CD4-positive, alpha-beta T cell treated with Interleukin-10 for 1 hour (primary cell): ENCODE measurements at places on chromosomes 13 and 19.

- DNase-seq: no peak
These were observed 4.6 kb upstream of the NAA16 start for GRCh38 chr13:41306271-41307145.

- DNase-seq: peak; percentile 15
These were observed 39.9 kb upstream of the CEACAM8 start for GRCh38 chr19:42634409-42635232.

DNA sequence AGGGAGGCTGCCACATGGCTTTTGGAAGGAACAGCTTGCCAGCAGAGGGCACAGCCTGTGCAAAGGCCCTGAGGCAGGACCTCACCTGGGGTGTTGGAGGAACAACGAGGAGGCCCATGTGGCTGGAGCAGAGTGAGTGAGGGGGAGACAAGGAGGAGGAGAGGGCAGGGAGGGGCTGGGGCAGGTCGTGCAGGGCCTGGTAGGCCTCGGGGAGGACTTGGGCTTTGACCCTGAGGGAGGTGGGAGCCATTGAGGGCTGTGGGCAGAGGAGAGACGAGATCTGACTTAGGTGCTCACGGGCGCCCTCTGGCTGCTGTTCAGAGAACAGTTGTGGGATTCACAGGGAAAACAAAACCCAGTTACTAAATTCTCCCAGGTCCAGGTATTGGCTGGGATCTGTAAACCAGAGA, 25.2 kb downstream of the ZNRF4 start:
- peak; percentile 19 for DNase-seq

DNA sequence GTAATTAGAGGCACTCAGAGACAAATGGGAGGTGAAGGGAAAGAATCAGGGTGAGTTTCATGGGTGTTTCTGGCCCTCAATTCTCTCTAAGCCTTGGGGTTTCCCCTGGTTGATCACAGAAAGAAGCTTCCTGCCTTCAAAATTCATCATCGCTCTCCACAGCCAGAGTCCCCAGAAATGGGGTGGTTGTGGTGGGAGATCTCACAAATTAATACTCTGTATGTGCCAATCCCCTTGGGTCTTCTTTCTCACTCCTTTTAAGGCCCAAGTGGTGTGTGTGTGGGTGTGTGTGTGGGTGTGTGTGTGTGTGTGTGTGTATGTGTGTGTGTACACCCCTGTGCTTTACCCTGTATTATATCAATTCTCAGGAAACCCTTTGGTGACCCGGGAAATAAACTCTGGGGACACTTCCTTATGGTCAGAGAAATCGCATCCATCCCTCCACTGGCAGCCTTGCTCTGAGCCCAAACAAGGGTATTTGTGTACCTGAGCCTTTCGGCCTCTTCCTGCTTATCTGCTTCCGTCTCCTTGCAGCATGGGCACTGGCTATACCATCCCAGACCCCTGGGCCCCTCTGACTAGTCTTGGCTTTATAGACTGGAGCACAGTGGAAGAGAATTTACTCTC, 2.8 kb upstream of the FCGBP start:
- peak; percentile 67 for DNase-seq

DNA sequence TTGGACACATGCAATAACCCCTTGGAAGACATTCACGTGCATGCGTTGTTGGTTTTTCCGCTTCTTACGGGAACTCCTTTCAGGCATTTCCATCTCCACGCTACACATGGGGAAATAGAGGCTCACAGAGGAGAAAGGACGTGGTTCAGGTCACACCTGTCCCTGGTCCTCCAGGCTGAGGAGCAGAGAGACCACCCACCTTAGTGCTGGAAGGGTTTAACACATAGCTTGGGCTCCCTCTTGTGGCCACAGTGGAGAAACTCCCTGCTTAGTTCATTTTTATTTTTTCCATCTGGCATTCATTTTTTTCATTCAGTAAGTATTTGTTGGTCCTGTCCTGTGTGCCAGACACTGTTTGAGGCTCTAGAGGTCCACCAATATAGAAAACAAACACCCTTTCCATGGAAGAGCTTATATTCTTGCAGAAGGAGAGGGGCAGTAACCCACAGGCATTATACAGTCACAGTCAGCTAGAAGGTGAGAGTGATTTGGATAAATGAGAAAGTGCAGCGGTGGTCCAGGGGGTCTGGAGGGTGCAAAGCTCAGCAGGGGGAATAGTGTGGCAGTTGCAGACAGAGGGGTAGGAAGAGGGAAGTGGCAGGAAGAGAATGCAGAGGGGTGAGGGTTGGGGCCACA, 24.2 kb upstream of the TTYH1 start:
- peak; percentile 77 for DNase-seq

DNA sequence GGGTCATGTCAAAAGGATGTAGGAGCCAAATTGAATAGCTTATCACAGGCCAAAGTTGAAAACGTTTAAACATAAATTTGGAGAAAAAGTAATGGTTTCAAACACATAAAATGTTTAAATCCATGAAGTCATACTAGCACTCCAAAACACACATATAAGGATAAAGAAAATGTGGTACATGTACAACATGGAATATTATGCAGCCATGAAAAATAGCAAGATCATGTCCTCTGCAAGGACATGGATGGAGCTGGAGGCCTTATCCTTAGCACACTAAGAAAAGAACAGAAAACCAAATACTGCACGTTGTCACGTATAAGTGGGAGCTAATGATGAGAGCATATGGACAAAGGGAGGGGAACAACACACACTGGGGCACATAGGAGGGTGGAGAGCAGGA, 911.7 kb upstream of the PCDH20 start:
- DNase-seq: no peak

DNA sequence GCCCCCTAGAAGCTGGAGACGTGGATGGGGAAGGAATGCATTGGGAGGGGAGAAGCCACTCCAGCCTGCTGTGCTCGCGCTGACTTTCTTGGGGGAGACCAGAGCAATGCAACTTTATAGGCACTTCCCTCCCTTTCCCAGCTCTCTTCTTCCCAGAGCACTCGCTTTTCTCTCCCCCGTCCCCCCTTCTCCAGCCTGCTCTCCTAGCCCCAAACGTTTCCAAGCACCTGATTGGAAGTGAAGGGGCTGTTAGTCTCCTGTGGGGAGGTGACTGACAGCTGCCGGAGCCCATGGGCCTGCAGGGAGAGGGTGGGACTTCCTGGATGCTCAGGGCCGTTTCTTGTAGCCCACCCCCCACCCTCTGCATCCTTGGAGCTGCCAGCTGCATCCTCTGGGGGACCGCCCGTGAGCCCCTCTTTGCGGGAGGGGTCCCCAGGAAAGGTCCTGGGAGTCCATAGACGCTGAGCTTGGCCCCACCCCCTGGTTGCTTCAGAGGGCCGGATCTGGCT, 2.5 kb downstream of the HDGFL2 start:
- DNase-seq: no peak

- peak; percentile 32 for DNase-seq
These were observed 20.3 kb downstream of the C19orf81 start for GRCh38 chr19:50669302-50670101.

DNA sequence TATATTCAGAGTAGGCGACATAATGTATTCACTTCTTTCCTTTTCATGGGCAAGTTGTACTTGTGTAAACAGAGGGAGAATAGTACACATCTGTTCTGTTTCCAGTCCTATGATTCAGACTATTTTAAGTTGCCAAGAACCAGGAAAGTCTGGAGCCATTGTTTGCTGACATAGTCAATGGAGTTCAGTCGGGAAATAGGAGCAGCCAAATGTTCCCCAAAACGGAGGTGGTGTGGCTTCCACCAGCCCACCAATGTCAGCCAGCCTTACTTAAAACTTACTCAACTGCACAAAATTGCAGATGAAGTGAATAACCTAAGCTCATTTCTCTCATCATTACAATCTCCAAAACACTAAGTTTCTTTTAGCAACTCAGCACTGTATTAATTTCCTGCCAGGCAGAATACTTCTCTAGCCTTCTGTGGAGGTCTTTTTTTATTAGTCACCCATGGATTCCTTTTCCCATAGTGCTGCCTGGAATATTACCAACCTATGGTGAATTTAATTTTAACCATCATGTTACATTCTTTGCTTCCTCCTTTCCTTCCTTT, 22.3 kb upstream of the CSNK1A1L start:
- no peak for DNase-seq

DNA sequence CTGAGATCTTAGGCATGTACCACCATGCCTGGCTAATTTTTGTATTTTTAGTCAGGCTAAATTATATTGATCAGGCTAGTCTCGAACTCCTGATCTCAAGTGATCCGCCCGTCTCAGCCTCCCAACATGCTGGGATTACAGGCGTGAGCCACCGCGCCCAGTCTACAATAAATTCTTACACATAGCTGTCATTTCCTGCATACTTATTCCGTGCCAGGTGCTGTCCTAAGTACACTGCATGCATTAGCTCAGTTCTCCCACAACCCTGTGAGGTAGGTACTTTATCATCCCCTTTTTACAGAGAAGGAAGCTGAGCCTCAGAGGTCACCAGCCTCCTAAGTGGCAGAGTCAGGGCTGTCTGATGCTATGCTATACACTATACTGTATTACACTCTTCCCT, 7.2 kb upstream of the RHPN2 start:
- no peak for DNase-seq

DNA sequence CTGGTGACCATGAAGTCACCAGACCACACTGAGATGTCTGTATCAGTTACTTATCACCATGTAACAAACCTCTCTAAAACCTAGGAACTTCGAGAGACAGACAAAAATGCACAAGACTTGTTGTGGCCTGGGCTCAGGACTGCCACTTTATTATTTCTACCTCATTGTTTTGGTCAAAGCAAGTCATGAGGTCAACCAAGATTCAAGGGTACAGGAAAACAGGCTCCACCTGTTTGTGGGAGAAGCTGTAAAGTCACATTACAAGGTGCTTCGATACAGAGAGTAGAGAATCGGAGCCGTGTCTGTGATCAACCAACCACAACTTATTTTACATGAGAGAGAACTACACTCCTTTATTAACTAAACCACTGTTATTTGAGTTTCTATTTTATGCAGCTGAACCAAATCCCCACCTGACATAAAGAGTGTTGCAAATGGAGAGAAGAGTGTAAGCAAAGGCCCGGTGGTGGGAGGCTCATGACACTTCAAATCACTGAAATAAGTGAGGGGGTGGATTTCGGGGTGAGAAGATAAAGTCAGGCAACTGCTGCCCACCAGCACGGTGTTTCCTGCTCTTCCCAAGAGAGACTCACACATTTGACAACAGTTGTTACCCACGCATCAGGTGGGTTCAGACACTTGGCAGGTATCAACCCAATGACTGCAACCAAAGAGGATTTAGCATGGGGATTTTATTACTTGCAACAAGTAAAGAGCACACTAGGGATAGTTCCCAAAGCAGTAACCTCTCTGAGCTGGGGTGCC, 39.0 kb upstream of the IGSF23 start:
- DNase-seq: no peak

DNA sequence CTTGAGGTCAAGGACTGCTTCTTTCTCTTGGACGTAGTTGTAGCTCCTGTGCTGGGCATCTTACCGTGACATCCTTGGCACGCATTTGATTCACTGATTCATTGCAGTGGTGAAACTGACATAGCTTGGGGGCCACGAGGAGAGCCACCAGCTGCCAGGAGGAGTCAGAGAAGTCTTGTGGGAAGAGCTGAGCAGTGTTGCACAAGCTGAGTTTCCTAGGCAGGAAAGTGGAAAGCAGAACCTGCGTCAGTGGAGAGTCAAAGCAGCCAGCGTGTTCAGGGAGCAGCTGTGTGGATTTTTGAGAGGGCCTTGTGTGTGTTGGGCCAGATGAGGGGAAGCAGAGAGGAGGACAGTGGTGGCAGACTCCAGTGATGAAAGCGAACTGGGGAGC, 5.3 kb upstream of the GPR183 start:
- peak; percentile 34 for DNase-seq

DNA sequence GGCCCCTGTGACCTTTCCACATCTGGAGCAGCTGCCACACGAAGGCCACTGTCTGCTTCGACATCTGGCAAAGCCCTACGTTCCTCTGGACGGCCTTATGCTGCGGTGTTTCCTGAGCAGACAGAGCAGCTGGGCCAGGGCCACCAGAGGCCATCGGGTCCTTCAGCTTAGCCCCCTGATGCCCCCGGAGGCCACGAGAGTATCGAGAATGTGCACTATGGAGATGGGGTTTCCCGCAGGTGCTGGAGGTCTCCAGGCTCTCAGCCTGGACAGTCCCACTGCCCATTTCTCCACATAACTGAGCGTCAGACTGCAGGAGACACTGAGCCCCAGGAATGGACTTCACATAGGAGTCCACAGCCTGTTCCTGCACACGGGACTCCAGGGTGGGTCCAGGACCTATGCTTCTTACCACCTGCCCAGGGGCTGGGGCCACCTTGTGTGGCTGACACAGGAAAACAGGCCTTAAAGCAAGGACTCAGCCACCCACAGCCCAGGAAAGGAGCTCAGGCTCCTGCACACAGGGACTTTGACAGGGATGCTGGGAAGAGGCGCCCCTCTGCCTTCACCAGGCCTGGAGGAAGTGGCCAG, 80.7 kb downstream of the SLC7A1 start:
- DNase-seq: no peak

DNA sequence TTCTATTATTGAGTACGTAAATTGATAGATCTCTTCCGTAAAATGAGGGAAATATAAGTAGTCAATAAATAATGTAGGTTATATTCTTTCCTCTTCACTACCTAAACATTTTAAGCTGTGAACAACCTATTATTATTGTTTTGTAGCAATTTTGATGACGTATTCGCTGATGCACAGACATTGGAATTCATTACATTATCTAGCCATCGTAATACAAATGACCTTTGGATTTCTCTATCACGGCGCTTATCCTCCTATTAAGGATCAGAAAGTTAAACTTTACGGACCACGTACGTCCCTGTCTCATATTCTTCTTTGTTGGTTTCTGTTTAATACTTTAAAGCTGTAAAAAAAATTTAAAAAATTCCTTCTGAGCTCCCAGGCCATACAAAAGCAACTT, 264.9 kb downstream of the ITGBL1 start:
- no peak for DNase-seq

- DNase-seq: no peak
These were observed 11.9 kb downstream of the MEIS3 start for GRCh38 chr19:47407417-47407774.

GRCh38 chr19:35156673-35157014, 2.1 kb downstream of the FXYD5 start:
- no peak for DNase-seq

GRCh38 chr19:6393983-6394412, 1.0 kb upstream of the GTF2F1 start:
- DNase-seq: peak; percentile 79

DNA sequence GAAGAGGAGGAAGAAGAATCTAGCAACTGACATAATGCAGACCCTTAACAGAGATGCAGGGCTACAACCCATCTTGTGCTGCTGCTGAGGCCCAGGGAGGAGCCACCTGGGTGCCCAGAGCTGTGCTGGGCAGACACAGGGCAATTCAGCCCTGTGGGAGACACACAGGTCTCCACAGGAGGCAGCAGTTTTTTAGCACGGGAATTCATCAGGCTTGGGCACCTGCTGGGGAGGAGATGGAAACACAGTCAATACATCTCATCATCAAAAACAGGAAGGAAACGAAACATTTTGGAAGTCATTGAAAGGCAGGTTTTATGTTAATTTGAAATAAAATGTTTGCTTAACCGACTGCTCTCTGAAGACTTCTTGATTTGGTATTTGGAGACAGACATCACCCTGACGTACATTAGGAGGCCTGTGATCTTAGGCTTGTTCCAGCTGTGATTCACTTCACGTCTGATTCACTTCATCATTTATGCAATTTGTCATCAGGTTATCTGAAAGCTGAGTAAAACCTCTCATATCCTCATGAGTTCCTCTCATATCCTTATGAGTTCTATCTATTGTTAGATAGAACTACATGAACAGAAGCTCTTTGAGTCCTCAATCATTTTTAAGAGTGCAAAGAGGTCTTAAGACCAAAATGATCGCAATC, 77.4 kb downstream of the CYSLTR2 start:
- no peak for DNase-seq

GRCh38 chr13:98930151-98930591, 47.7 kb downstream of the DOCK9 start:
- DNase-seq: no peak
